Jurkat, Clone E6-1 (cell line): ENCODE measurements at places on chromosomes 1 and 21.

DNA sequence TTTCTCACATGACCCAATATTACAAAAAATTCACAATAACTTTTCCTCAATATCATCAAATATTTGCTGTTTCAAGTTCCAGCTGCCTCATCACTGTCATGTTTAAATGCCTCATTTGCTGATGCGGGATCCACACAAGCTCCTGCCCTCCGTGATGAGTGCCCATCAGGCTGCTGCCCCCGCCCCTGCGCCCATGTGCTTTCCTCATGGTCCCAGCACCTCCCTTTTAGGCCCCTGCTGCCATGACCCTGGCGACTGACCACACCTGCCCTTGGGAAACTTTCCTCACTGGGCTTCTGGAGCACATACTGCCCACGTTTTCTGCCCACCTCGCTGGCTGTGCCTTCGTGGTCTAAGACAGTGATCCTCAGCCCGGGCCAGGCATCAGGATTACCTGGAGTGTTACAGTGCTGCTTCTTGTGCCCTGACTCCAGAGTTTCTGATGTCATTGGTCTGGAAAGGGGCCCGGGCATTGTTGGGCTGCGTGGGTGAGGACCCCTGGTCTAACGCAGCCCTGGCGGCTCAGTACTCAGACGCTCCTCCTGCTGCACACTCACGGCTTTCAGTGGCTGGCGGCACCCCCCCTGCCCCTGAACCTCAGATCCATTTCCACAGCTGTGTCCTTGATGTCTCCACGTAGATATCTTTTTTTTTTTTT is 20.5 kb downstream of the PLEKHM2 start:
- DNase-seq: no peak

DNA sequence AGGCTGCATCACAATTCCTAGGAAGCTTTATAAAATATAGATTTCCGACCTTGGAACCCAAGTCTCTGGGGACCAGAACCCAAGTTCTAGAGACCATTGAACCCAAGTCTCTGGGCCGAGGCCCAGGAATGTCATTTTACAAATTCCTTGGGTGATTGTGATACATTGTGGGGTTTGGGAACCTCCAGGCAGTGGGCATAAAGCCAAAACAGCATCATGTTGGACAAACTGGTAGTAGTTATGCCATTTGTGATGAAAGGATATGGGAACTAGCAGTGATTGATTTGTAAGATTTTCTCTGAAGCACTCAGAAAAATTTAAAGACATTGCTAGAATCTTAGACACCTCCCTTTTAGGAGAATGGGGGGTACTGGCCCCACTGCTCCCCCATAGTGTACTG is 160.2 kb downstream of the HIVEP3 start:
- no peak for DNase-seq

DNA sequence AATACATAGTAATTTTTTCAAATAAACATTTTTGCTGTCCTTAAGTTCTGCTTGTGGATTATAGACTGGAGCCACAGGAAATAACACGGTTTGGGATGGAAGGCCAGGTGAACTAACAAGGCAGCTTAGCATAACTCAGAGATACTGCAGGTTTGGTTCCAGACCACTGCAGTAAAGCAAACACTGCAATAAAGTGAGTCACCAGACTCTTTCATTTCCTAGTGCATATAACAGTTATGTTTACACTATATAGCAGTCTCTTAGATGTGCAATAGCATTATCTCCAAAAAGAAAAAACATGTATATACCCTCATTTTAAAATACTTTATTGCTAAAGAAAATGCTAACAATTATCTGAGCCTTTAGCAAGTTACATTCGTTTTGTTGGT is 22.0 kb downstream of the LRRC42 start:
- DNase-seq: no peak

DNA sequence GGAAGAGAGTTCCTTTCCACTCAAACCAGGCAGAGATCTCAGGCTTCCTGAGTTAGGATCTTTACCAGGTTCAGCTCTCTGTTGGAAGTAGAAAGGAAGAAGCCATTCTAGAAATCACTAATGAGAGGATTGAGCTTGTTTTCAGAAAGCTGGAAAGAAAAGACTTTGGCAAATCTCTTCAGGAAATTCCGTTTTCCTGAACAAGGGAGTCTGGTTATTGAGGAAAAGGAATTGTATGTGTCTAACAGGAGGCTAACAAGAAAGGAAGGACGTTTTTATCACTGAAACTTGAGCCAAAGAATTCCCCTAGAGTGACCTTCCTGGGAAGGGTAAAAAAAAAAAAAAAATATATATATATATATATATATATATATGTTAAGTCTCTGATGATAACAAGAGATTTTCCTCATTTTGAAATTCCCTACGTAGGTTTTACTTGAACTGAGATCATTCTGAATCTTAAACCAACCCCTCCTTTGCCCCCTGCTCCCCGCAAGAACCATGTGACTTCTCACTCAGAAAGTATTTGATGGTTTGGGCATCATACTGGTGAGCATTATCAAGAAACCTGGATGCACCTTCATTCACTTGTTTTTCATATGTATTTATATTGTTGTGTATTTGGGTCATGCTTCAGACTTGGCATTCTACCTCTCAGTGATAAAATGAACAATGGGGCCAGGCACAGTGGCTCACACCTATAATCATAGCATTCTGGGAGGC is 98.4 kb upstream of the BMP8A start:
- DNase-seq: no peak

GRCh38 chr1:27356619-27357280 is 10.0 kb downstream of the MAP3K6 start:
- DNase-seq: no peak

- DNase-seq: no peak
Observed at GRCh38 chr1:57549300-57549699, 125.4 kb upstream of the DAB1 start.

GRCh38 chr1:237124856-237125462 is 83.0 kb downstream of the RYR2 start:
- DNase-seq: peak; percentile 38

- no peak for DNase-seq
Observed at GRCh38 chr1:51620470-51620869, 3.6 kb downstream of the OSBPL9 start.

- peak; percentile 95 for DNase-seq
Observed at GRCh38 chr1:206050655-206051235, 2.2 kb upstream of the RHEX start.

DNA sequence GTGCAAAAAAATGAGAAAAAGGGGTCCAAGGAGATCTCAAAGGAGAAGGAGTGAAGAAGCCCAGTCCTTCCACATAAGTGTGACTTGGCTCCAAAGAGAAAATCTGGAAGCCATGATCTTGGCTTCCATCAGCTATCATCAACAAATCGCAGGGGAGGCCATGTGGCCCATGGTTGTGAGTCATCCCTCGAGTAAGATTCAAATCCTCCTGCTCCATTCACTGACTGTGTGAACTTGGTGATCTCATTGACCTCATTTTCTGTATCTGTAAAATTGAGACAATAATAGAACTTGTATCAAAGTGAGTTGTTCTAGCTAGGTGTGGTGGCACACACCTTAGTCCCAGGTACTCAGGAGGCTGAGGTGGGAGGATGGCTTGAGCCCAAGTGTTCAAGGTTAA is 79.1 kb upstream of the OLIG2 start:
- DNase-seq: no peak

GRCh38 chr1:113977906-113978305 is 1.4 kb upstream of the OLFML3 start:
- DNase-seq: no peak

DNA sequence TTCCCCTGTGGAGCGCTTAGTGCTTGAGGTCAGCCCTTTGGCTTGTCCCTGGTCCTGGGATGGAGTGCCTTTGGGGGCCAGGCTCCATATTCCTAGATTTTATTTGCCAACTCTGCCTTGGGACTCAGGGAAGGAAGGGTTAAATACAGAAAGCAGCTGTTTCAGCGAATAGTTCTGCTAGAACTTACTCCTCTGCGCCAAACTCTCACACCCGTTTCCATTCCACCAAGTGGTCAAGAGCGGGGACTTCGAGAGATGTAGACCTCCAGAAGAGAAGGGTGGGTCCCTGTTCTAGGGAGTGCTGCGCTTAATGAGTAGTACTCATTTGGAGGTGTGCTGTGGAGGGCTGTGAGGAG is 704 bp upstream of the TOMM40L start:
- no peak for DNase-seq
